ENCODE measurements at places on chromosomes 12 and 14. TPM values are rescaled to one million over a fixed set of nuclear protein-coding genes. Genes with fewer than 3 reads are reported as not detected.

Gene KRT79
- not detected for total RNA-seq

Gene HCAR2
- not detected for total RNA-seq

Gene PIGH
- 46.8 TPM for total RNA-seq

Gene LYZ
- 7.8 TPM for total RNA-seq

Gene KCNH3
- total RNA-seq: 3.5 TPM

Gene RNU4-1
- 1,482 TPM for total RNA-seq

Gene IL31
- not detected for total RNA-seq

Gene CATSPERB
- total RNA-seq: 2.5 TPM

Gene TUBA1B
- 174 TPM for total RNA-seq

Gene FIGNL2
- 1.3 TPM for total RNA-seq

- no peak for DNase-seq
Observed at GRCh38 chr12:53974084-53975063, at the start of gene HOTAIR. Gene HOTAIR (minus strand): TSS chr12:53974954.

DNA sequence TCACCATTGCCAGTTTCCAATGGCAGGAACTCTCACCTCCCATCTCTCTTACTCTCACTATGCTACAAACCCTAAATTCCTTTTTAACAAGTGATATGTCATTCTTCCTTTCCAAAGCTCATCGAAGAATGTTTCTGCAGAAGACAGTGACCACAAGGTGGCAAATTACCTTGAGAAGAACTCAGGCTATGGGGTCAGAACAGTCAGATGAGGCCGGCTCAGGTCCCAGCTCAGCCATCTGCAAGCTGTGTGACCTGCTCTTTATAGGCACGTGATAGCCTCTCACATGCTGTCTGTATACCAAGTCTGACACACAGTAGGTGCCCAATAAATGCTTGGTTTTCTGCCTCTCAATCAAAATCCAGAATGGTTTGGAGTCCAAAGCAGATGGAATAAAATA is 80.7 kb downstream of the FOXN3 start:
- no peak for DNase-seq

GRCh38 chr12:4775936-4776335 is 55.7 kb downstream of the GALNT8 start:
- no peak for DNase-seq

DNA sequence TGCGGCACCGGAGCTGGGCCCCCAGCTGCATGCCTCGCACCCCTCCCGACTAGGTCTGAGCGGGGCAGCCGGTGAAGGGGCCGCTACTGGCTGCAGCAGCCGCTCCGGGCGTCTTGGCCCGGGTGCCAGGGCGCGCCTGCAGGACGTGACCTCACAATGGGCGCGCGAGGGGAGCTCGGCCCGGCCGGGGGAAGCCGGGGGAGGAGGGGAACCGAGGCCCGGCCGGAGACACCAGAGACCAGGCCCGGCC is 353 bp downstream of the BAG5 start:
- no peak for DNase-seq

GRCh38 chr14:95395098-95395737 is 75.5 kb upstream of the CLMN start:
- no peak for DNase-seq

- DNase-seq: no peak
Observed at GRCh38 chr12:69655616-69656340, 43.3 kb downstream of the BEST3 start.

DNA sequence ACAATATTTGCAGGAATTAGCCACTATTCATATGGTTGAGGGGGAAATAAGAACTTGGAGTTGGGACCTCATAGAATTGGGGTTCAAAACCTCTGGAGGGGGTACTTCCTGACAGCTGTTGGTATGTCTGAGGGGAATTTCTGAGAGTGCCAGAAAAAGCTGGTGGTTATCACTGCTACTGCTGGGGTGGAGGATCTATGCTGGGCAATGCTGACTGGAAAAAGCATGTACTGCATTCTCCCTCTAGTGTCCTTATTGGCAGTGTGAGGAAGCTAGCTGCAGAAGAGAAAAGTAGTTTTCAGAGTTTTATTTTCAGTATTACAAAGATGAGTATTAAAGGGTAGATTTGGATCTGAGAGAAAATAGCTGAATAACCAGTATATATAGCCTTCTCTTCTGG is 88.8 kb downstream of the FUT8 start:
- DNase-seq: no peak

DNA sequence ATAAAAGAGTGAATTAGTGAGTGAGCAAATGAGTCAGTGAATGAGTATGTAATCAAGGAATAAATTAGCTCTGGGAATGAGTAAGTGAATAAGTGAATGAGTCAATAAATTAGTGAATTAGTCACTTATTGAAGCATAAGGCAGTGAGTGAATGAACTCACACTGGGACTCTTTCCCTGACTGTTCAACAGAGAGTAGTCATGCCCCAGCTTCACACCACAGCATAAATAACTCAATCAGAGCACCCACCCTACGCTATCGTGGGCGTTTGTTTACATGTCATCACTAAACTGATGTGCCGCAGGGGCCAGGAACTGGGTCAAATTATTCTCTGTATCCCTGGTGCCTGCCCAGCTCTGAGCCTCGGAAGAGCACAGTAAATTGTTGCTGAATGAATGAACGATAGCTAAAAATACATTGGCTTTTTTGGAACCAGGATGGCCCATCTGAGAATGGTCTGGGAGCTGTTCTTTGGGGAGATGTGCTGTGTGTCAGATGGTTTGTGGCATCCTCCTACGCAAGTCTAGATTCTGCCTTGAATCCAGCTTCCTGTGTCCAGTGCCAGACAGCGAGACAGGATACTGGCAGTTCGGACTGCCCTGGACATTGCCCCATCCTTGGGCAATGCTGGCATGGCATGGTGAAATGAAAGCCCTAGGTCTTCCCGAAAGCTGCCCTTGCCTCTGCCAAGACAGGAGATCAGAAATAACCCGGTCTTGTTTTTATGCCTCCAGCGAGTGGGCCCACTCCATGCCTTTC is 98.0 kb upstream of the RTL1 start:
- no peak for DNase-seq

GRCh38 chr12:41836416-41836815 is 308.3 kb downstream of the GXYLT1 start:
- DNase-seq: no peak
